ENCODE measurements at places on chromosomes 16 and 17. TPM values are rescaled to one million over a fixed set of nuclear protein-coding genes. Genes with fewer than 3 reads are reported as not detected.

STRADA gene
- total RNA-seq: 25.9 TPM

FOXN1 gene
- not detected for total RNA-seq

CTRB1 gene
- total RNA-seq: not detected

OTOP3 gene
- not detected for total RNA-seq

DNA sequence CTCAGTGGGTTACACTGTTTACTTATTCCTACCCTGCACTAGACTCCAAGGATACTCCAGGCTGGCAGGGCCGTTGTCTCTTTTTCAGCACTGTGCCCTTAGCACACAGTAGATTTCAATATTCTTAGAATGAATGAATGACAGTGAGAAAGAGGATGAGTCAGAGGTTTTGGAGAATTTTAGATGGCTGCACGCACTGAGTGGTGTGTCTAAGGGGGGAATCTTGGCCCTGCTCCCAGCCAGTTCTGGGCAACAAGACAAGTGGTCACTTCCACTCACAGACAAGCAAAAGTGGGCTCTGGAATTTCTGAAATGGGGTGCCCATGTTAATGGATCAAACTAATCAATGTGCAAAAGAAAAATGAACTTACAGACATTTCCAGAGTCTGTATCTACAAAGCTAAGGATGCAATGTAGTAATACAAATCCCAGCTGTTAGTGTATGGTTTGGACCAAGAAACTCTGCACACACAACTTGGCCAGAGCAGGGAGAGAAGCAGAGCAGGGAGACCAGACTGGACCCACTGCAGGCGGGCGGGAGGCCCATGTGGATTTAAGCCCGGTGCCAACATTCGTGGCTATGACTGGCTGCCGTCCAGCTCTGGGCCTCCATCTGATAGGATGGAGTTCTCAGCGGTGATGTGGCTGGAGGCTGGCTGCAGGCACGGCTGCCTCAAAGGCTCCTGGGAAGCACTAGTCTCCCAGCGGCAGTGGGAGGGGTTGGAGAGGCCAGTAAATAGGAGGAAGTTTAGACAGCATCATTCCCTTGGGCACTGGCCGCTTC, 95.6 kb upstream of the CDYL2 start:
- no peak for DNase-seq

GRCh38 chr17:8673612-8674011, 43.1 kb upstream of the MYH10 start:
- DNase-seq: no peak

DNA sequence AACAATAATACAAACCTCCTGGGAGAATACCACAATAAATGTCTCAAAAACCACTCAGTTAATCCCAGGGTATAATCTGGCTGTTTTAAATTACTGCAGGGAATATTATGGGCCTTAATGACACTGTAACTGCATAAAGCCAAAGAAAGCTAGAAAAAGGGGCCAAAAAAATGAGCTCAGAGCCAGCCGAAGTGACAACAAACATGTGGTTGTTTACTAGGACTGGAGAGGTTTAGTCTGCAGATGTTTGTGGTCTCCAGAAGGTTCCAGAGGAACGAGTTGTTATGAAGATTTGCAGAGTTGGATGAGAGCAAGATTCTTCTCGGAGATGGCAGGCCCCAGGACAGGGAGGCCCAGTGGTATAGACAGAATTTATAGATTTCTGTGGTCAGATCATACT, 97.1 kb upstream of the AKTIP start:
- DNase-seq: no peak

- no peak for DNase-seq
Measured at GRCh38 chr17:19269106-19269505, 31.9 kb downstream of the EPN2 start.

GRCh38 chr16:20409398-20410120, at the start of gene ACSM5:
Gene ACSM5, plus strand, starts transcription at chr16:20409534. Its CDS starts 1,951 bp downstream, at chr16:20411485.
- DNase-seq: peak; percentile 81
